Purkinje cell (primary cell): ENCODE measurements at places on chromosomes 2 and 18. TPM values are rescaled to one million over a fixed set of nuclear protein-coding genes. Genes with fewer than 3 reads are reported as not detected.

The REG3G gene
- not detected in 2 replicates for polyA plus RNA-seq

The C2orf80 gene
- 1.4 and 28.1 TPM in 2 replicates for polyA plus RNA-seq

The ZNF396 gene
- polyA plus RNA-seq: 2.4 and 3.0 TPM in 2 replicates

The DNAJC5G gene
- polyA plus RNA-seq: not detected in 2 replicates

The LHCGR gene
- not detected in 2 replicates for polyA plus RNA-seq

The ASXL3 gene
- 0.50 and 2.2 TPM in 2 replicates for polyA plus RNA-seq

The PRKAG3 gene
- not detected in 2 replicates for polyA plus RNA-seq

The SKOR2 gene
- polyA plus RNA-seq: 10.3 and 17.7 TPM in 2 replicates

The SP5 gene
- 0.49 TPM in 1 of 2 replicates, not detected in the other for polyA plus RNA-seq

The MAPK4 gene
- polyA plus RNA-seq: 4.3 and 5.9 TPM in 2 replicates

The FSIP2 gene
- polyA plus RNA-seq: 0.18 and 0.77 TPM in 2 replicates

The RNU2-63P gene
- not detected in 2 replicates for polyA plus RNA-seq

The TTC21B gene
- polyA plus RNA-seq: 20.0 and 33.0 TPM in 2 replicates

The SERPINB10 gene
- polyA plus RNA-seq: not detected in 2 replicates

The SERPINB12 gene
- polyA plus RNA-seq: not detected in 2 replicates

The EGR4 gene
- 0.99 TPM in 1 of 2 replicates, not detected in the other for polyA plus RNA-seq

The LYPD6B gene
- polyA plus RNA-seq: not detected in 2 replicates

The CXCR4 gene
- polyA plus RNA-seq: 4.0 and 6.1 TPM in 2 replicates

The LCT gene
- not detected in 2 replicates for polyA plus RNA-seq

The GCG gene
- polyA plus RNA-seq: not detected in 2 replicates

The GPR45 gene
- polyA plus RNA-seq: not detected in 2 replicates

The GTF2A1L gene
- polyA plus RNA-seq: not detected in 2 replicates

The TUBA4A gene
- 297 and 356 TPM in 2 replicates for polyA plus RNA-seq

The PAIP2B gene
- polyA plus RNA-seq: 1.2 and 1.4 TPM in 2 replicates

The LOXL3 gene
- polyA plus RNA-seq: 1.7 TPM in 1 of 2 replicates, not detected in the other

The EN1 gene
- polyA plus RNA-seq: not detected in 2 replicates

The SERPINB8 gene
- 10.4 and 20.0 TPM in 2 replicates for polyA plus RNA-seq

The AQP12A gene
- not detected in 2 replicates for polyA plus RNA-seq

The IL1RL2 gene
- 1.1 TPM in 1 of 2 replicates, not detected in the other for polyA plus RNA-seq

The NCKAP1 gene
- polyA plus RNA-seq: 155 and 160 TPM in 2 replicates

The M1AP gene
- polyA plus RNA-seq: 0.56 and 8.3 TPM in 2 replicates
